Cortex of kidney (tissue), 1 donor: ENCODE measurements at places on chromosomes 12 and 14.

DNA sequence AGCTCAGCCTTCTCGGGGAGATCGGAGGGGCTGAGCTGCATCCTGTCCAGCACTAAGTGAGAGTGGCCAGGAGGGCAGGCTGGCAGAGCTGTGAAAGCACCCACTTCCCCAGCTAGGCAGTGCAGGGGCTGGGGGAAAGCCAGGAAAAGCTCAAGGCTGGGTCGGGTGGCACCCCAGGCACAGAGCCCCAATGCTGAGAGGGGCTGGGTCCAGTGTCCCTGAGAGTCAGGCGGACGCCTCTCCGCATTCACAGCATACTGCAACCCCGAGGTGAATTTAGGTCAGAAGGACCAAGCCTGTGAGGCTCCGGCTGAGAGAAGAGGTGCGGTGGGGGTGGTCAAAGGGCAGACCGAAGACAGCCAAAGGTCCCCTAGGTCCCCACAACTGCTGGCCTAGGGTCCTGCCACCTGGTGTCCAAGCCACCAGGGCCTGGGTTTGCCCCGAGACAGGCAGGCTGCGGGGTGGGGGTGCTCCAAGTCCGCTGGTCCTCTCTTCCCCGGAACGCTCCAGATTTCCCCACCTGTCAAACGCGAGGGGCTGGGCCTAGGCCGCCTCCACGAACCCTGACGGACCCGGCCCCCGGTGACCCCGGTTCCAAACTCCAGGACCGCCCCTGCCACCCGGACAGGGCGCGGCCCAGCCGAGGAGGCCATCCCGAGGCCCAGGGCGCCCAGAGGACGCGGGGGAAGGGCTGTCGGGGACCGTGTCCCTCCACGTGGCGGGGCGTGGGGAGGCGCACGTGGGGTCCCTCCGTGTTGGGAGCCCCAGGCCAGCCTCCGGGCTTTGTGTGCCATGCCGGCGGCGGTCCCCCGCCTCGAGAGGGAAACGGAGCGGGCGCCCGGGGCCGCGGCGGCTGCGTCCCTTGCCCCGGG lies 527 bp downstream of the CAMKK2 start:
- no peak for DNase-seq

GRCh38 chr12:28827861-28828260 lies 321.2 kb upstream of the FAR2 start:
- no peak for DNase-seq

DNA sequence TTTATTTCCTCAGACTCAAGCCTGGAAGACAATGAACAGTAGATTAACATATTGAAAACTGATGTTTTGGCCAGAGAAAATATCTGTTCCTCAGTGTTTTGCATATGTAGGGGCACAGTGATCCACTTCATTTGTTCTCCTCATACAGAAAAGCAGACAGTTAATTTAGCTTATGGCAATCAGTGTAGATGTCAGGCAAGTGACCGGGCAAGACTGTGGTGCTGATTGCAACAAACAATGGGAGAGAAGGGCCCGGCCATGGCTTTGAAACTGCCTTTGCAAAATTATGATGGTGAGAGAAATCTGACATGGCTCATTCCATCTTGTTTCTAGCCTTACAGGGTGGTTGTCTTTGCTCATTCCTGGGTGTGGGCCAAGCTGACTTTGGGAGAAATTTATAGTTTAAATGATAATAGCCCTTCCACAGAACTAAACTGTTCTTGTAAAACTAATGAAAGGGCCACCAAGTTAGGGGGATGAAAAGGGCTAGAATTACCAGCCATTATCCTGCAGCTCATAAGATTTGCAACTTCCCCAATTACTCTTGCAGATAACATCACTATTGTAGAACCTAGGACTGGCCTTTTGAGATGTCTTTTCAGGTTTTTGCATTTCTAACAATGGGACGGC lies 220.3 kb downstream of the KTN1 start:
- no peak for DNase-seq

DNA sequence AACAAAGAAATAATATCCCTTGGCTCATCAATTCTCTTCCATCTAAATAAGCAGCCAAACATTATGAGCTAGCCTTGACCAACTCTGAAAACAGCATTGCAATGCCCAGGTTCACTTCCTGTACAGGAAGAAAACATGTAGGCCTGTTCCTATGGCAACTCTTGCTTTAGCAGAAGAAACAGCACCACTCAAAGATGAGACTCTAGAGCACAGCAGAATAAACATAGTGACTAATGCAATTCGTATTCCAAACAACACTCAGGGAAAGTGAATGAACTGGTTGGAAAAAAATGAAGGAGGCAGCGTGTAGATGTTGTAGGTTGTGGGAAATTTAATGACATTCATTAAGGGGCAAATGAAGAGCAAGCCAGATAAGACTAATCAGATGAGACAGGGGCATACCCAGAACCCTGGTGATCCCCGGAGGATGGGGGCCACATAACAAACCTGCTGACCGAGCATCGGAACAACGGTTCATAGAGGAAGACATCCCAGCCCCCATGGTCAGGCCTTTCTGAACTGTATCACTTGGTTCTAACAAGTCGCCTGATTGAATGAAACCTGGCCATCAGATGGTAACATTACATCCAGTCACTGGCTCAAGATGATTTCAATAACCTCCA lies 9.0 kb downstream of the ARHGDIB start:
- DNase-seq = no peak

DNA sequence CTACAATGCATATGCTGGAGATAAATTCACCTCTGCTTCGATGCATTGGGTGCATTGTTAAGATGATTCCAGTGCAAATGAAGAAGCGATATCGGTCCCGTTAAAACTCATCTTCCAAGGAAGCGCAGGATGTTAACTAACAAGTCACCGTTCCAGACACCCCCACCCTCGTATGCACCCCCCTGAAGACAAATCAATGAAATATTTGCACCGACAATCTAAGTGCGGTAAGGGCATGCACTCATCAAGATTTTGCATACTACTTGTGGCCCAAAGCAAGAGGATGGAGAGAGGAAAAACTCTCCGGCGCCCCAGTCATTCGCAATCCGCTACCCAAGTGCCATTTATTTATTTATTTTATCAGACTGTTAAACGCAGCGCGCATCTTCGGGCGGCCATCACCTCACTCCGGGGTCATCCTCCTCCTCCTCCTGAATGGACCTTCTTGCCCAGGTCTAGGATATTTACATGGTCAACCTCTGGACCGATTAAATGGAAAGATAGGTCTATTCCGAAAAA lies 1.2 kb downstream of the NOVA1 start:
- DNase-seq = no peak

DNA sequence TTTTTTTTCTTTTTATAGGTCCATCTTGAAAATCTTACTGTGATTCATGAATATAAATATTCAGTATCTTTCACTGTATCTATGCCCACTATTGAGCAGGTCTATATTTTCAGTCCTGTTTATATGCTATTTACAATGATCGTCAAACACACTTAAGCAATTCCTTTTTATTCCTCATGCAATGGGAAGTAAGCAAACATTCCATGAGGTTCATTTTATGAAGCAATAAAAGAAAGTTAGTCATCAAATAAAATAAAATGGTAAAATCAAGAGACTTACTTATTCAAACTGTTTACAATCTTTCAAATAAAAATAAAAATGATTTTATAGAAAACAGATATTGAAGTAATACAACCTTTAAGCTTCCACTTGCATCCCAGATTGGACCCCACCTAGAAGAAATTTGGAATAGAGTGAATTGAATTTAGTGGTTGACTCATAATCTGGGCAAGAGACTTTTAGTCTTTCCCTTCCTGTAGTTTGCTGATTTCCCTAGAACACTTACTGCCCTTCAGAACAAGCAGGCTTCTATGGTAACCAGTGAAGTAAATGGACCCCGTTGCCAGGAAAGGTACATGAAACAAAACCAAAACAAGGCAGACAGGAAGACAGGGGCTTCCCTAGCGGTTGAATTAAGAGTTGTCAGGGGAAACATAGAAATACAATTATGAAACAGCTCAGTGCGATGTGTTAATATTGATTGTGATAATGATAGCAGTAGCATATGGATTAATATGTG lies 241.0 kb upstream of the ATP2B1 start:
- no peak for DNase-seq

DNA sequence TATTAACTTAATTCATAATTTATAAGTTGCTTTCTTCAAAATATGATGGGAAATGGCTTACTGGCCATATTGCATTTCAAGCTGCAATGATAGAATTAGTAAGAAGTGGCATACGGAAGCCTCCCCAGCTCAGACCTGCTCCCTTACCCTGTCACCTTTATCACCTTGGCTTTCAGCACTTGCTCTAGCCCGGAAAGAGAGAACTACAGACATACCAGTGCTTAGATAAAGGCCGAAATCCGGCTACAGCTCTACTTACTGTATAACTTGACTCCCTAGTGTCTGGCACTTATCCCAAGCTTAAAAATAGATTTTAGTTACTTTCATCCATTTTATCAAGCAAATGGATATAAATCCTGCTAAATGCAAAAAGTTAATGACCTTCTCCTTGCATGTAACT lies 42.5 kb downstream of the PKP2 start:
- DNase-seq = no peak

GRCh38 chr14:66056268-66056907 lies 429.8 kb upstream of the CCDC196 start:
- DNase-seq = no peak

- DNase-seq = no peak
Observed at GRCh38 chr12:58710901-58711300, 209.4 kb downstream of the LRIG3 start.

DNA sequence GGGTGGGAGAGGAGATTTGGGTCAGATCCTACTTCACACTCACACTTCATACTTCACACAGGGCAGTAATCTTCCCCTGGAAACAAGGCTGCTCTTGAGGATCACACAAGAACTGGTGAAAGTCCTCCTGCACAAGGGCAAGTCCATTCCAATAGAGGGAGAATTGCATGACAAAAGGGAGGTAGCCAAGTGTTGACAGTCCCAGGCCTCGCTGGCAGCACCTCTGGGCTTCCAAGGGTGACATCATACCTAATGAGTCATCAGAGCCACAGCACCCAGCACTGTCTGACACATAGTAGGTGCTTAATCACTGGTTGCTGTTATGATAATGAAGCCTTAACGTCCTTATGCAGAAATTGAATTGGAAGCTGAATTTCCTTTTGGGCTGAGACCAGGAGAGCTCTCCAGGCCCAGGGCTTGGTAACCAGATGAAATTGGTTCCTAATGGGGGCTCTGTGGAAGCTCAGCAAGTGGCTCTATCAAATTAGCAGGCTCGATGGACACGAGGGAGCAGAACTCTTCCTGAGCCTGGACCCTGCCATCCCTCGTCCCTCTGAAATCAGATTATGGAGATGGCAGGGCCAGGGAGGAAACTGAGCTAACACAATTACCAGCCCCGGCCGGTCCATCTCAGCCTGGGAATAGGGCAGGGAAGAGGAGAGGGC lies 58.8 kb upstream of the ACTN1 start:
- no peak for DNase-seq

DNA sequence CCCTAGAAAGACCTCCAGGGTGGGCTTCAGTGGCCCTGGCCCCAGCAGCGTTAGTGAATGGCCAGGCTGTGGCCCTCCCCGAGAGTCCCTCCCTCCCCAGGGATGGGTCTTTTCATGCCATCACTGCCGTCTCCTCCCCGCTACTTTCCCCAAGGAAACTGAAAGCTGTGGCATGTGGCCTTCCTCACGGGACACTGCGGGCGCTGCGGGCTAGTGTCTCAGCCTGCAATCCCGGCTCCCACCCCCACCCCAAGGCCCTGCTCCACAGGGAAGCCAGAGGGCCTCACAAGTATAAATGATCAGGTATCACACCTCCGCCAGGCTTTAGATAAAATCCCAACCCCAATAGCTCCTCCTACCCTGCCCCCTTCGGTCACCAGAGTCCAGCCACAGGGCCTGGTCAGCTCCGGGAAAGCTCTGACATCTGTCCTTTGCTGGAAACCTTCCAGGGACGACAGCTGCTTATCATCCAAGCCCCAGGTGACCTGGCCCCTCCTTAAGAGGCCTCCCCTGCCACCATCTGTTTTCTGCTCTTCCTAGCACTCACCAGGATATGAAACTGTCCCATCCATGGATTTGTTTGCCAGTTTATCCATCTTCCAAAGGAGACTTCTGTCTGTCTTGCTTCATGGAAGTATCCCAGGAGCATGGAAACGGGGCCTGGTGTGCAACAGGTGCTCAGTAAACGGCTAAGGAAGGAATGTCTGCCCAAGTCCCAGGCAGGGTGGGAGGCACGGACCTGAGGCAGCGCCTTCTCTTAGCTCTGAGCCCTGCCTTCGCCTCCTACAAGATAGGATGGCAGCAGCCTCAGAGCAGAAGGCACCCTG lies 31.6 kb downstream of the CCDC85C start:
- no peak for DNase-seq

DNA sequence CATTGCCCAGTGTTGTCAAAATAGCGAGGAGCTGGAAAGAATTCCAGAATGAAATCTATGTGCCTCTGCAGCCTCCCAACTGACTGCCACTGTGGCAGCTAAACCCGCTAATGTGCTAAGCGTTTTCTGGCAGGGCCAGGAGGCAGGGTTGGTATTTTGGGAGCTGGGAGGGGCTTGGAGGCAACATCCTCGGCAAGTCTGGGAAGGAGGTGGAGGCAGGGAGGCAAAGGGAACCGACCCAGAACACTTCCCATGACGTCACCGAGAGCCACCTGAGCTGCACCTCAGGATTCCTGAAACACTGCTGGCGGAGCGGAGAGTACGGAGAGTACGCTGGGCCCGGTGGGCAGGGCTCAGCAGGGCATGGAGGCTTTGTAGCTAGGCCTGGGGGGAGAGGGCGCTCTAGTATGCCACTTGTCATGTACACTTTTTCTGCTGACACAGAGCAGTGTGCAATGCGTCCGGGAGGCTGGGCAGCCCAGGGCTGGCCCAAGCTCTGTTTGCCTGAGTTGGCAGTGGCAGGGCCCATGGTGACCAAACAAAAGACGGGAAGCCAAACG lies 81.5 kb downstream of the DPF3 start:
- DNase-seq = no peak

- DNase-seq = no peak
Observed at GRCh38 chr12:27271206-27271605, 27.1 kb downstream of the STK38L start.

DNA sequence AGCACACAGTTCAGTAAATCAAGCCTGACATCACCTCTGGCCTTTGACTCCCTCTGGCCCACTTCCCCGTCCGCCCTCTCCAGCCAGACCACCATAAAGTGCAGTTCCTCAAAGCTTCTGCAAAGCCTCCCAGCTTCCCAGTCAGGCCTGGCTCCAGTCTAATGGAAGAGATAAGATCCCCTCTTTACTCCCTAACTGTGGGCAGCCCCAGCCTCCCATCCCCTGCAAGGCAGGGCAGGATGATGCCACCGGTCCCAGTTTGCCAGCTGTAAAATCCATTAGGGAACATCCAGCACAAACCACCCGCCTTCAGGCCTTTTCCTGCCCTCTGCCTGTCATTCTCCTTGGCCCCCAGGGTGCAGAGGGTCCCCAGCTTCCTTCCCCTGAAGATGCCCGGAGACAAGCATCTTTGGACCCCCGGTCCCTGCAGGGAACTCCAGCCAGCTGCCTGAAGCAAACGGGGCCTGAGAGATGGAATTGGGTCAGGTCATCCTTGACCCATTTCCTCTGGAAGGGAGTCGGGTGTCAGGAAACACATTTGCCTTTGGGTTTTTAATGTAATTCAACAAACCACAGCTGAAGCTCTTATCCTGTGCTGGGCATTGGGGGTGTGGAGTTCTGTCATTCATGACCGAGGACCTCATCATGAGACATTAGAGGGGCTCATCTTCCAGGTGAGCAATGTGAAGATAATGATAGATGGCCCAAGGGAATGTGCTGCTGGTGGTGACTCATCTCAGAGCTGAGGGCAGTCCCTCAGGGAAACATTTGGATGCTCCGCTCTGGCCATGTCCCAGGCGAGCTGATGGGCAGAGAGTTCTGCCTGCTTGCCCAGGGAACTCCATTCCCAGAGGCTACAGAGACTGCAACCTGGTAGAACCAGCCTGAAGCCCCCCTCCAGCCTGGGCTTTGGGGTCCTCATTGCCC lies 93.8 kb upstream of the CLMN start:
- no peak for DNase-seq
